CD14-positive monocyte (primary cell): ENCODE measurements at places on chromosomes 13 and 19. TPM values are rescaled to one million over a fixed set of nuclear protein-coding genes. Genes with fewer than 3 reads are reported as not detected.

C19orf73 gene
- 0.66 TPM for polyA plus RNA-seq

- DNase-seq, result no peak
Observed at GRCh38 chr13:112699322-112699918, 9.6 kb downstream of the ATP11A start.

- no peak for DNase-seq
Observed at GRCh38 chr19:39825531-39826076, 8.4 kb downstream of the DYRK1B start.

DNA sequence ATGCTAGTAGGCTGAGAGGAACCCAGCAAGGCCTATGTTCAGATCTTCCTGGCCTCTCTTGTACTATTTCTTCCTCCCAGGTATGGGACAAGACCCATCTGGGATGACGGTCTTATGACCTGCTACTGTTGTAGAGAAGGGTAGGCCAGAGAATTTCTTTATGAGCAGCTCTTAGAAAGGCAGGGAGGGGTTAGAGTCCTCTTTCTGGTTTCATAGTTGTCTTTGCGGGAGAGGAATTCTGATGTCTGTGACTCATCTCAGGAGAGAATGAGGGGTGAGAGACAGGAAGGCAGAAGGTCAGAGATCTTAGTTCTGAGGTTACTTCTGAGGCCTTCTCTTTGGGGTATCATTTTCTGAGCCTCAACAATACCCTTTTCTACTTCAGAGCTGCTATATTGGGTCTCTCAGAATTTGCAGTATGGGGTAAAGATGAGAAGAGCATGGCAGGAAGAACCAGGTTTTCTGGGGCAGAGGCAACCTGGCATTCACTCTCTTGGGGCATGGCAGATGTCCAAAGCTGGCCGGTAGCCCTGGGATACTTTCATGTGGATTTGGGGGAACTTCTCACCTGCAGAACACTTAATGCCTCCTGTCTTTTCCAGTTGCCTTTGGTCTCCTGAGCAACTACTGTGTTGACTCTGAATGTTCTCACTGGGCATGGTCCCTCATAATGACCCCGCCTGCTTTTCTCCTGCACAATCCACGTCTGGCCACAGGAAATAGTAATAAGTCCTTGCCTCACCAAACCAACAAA, 154.4 kb downstream of the GGACT start:
- DNase-seq, result no peak

- DNase-seq, result peak; percentile 77
Observed at GRCh38 chr19:4089400-4089908, 22.8 kb upstream of the ZBTB7A start.
